ENCODE measurements at places on chromosomes 11 and 22. TPM values are rescaled to one million over a fixed set of nuclear protein-coding genes. Genes with fewer than 3 reads are reported as not detected.

- no peak for DNase-seq
These were observed 379 bp upstream of the SLC3A2 start for GRCh38 chr11:62880231-62880802.

GRCh38 chr11:73225001-73225686, 7.1 kb downstream of the P2RY2 start:
- no peak for DNase-seq

DNA sequence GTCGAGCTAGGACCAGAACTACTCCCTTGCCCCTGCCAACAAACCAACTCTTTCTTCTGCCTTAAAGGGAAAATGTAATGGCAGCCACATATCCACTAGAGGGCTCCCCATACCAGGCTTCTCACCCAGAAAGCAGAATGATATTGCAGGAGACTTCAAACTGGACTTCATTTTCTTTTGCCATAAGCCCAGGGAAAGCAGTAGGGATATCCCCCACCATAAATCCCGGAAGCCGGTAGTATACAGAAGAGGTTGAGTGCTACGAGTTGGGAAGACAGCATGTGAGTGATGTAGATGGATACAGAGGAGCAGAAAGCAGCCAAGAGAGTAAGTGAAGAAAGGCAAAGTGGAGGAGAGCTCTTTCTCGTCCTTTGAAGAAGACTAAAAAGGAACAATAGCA, 12.1 kb downstream of the PLAAT5 start:
- DNase-seq, result peak; percentile 27

GRCh38 chr11:32987851-32988250, 27.8 kb upstream of the DEPDC7 start:
- DNase-seq, result no peak

DNA sequence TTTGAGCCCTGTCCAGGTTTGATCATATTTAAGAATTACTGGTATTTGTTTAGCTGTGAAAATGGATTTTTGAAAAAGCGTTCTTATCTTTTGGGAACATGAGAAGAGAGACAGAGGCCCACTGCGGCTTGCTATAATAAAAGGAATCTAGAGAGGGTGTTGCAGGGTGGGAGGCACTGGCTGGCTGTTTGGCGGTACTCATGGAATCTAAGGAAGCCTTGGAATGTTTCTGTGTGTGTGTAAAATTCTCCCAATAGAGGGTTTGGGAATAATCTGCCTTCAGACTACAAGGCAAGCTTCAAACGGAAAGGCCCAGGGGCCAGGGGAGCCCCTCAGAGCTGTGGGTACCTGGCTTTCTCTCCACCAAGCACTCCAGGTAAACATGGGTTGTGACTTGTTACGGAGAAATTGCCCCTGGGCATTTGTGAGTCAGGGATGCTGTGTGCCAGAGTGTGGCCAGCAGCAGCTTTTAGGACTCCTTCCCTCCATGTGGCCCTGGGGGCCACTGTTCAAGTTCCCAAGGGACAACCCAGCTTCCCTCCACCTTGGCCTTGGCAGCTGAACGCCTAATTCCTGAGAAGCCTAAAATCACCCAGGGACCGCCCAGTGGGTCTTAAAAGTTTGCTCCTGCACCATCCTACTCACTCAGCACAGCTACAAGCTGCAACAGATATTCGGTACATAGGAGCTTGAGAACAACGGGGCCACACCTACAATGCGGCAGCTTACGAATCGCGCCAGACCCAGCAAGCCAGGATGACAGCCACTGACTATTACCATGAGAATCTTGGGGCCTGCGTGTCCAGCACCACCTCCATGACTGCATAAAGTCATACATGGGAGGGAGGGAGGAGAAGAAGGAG, 14.1 kb upstream of the SYT8 start:
- DNase-seq, result no peak

DNA sequence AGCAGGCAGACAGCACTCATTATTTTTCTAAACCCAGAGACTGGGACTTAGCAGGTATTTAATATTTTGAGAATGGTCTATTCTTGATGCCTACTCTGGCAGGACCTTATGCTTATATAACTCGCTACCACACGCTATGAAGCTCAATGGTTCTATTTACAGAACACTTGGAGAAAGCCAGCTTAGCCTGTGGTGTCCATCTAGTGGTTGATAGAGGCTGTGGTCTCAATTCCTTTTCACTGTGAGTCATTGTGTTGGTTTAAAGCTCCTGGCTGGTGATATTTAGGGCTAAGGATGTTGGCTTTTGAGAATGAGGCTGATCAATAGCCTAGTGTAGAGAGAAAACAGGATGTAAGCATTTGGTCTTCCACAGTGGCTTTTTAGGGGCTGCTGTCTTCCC, 206.4 kb downstream of the DBX1 start:
- DNase-seq, result peak; percentile 60

- no peak for DNase-seq
These were observed 19.5 kb downstream of the IL17REL start for GRCh38 chr22:49992921-49993648.

GRCh38 chr11:32183512-32183911, 92.6 kb downstream of the RCN1 start:
- no peak for DNase-seq

- DNase-seq, result peak; percentile 96
These were observed 67.9 kb downstream of the CYB5R2 start for GRCh38 chr11:7605186-7605943.

- no peak for DNase-seq
These were observed 37.9 kb downstream of the PAK1 start for GRCh38 chr11:77435972-77436371.

GRCh38 chr11:26229257-26229656, 102.7 kb upstream of the ANO3 start:
- peak; percentile 99 for DNase-seq

- no peak for DNase-seq
These were observed 19.9 kb upstream of the MYOD1 start for GRCh38 chr11:17699147-17700114.

- no peak for DNase-seq
These were observed 133.5 kb downstream of the COMMD9 start for GRCh38 chr11:36155770-36156160.

- DNase-seq, result no peak
These were observed 24.1 kb downstream of the NEAT1 start for GRCh38 chr11:65446446-65447277.

- no peak for DNase-seq
These were observed 168.7 kb downstream of the EFCAB6 start for GRCh38 chr22:43643387-43643786.

Gene NOX4
- 37.7 TPM for total RNA-seq

Gene MS4A6E
- total RNA-seq, result not detected

Gene POU2AF2
- total RNA-seq, result not detected

Gene BTG4
- not detected for total RNA-seq

Gene HMBS
- total RNA-seq, result 10.1 TPM

Gene CATSPER1
- not detected for total RNA-seq

Gene PICK1
- total RNA-seq, result 8.9 TPM

Gene KCNE3
- 1.4 TPM for total RNA-seq
